H7 (cell line): ENCODE measurements at places on chromosomes 1 and 21. TPM values are rescaled to one million over a fixed set of nuclear protein-coding genes. Genes with fewer than 3 reads are reported as not detected.

DNA sequence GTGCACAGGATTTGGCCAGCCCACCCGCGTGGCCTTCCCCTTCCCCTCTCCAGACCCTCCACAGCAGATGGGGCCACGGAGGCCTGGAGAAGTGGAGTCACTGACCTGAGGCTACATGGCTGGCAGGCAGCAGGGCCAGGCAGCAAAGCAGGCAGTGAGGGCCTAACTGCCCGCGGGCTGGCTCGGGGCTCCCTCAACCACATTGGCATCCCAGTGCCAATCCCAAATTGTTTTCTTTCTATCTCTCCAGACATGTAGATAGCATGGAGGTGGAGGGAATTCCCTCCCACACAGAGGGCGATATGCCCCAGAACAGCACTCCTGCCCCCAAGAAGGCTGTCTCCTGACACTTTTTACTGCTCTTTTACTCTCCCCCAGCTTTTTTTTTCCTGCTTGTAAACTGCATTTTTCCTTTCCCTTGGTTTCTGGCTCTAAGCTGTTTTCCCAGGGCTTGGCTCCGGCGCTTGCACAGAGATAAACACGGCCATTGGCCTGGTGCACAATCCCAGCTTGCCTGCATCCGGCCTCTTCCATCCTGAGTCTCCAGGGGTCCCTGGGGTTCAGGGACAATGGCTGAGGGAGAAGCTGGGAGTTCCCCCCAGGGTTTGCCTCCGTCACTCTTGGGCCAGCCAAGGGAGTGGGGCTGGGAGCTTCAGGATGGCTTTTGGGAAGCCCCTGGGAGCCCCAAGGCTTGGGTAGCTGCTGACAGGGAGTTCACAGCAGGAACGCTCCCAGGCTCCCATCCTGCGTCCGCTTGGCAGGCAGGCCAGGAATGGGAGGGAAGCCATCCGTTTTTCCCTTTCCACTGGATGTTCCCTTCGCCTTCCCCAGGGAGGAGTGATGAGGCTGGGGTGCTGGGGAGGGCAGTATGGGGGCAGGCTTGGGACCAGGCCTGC lies 7.0 kb downstream of the EPHX1 start:
- peak; percentile 65 for DNase-seq

PADI6 gene
- total RNA-seq = not detected in 2 replicates

ASCL5 gene
- total RNA-seq = 0.30 TPM in 1 of 2 replicates, not detected in the other

GRCh38 chr1:173403996-173404395 lies 73.1 kb upstream of the PRDX6 start:
- DNase-seq = no peak

CASQ1 gene
- 4.2 and 4.4 TPM in 2 replicates for total RNA-seq

DNA sequence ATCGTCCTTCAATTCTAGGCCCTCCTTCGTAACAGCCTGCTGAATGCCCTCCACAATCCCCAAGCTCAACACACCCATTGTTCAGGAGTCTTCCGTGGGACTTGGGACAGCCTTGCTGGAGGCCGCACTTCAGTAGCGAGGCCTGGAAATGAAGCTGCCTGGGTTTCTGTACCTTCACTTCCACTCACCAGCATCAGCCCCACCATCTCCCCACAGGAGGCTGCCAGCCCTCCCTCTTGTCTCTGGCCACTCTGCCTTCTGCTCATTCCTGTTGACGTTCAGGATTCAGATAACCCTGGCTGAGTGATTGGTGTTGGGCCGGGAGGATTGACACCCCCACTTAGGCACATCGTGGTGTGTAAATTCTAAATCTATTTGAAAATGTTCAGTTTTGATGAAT lies 23.4 kb upstream of the CSF1 start:
- no peak for DNase-seq

GRCh38 chr1:53366901-53367502 lies 39.1 kb upstream of the LRP8 start:
- DNase-seq = no peak

GRCh38 chr21:45313015-45313414 lies 25.3 kb upstream of the POFUT2 start:
- DNase-seq = no peak

DNA sequence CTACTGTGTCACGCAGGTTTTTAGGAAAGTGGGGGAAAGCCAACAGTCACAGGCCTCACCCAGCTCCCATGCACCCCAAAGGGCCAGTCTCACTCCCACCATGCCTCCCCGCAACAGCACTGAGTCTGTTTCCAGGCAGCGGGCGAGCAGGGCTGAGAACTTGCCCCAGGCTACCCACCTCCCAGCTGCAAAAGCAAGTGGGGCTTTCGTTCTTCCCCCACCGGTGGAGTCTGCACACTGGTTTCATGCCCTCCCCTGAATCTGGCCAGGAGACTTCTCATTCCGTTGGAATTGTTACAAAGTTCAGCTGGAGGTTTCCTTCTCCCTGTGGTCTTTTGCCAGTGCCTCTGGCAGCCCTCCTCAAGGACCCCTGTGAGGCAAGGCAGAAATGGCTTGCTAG lies 53.6 kb upstream of the KCNJ15 start:
- DNase-seq = no peak

TARS2 gene
- 65.3 and 76.9 TPM in 2 replicates for total RNA-seq

CFHR2 gene
- total RNA-seq = not detected in 2 replicates

DNA sequence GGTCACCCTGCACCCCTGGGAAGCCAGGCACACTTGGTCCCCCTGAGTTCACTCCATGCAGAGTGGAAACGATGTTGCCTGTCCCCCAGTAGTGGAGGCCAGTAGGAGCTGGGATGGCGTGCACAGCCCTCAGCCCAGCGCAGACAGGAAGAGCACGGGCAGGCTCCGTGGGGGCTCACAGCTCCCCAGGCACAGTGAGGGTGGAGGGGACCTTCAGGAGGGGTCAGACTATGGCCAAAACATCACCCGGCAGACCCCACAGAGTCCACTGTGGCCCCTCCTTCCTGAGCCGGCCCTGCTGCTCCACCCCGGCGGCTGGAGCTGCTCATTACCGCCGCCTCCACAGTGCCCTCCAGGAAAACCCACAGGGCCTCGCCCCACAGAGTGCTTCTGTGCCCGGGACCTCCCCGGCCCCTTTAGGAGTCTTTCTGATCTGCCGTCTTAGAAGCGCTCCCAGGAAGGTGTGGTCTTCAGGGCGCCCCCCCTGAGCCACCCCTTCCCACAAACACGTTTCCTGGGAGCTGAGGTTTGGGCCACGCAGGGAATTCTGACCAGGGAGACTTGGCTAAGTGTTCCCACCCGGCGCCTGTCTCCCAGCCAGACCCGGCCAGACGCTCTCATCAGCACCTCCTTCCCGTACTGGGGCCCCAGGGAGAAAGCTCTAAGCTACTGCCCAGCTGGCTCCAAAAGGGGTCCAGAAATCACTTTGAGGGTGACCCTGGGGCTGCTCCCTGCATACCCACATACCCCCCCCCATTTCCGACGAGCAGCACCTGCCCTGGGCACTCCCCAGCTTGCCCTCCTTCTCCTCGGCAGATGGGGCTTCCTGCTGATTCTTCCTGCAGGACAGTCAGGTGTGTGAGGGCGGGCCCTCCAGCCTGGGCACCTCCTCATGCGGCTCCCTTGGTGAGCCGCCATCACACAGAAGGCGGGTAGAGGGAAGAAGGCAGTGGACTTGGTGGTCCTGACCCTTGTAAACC lies 38.8 kb downstream of the RIPK4 start:
- DNase-seq = peak; percentile 57

DNA sequence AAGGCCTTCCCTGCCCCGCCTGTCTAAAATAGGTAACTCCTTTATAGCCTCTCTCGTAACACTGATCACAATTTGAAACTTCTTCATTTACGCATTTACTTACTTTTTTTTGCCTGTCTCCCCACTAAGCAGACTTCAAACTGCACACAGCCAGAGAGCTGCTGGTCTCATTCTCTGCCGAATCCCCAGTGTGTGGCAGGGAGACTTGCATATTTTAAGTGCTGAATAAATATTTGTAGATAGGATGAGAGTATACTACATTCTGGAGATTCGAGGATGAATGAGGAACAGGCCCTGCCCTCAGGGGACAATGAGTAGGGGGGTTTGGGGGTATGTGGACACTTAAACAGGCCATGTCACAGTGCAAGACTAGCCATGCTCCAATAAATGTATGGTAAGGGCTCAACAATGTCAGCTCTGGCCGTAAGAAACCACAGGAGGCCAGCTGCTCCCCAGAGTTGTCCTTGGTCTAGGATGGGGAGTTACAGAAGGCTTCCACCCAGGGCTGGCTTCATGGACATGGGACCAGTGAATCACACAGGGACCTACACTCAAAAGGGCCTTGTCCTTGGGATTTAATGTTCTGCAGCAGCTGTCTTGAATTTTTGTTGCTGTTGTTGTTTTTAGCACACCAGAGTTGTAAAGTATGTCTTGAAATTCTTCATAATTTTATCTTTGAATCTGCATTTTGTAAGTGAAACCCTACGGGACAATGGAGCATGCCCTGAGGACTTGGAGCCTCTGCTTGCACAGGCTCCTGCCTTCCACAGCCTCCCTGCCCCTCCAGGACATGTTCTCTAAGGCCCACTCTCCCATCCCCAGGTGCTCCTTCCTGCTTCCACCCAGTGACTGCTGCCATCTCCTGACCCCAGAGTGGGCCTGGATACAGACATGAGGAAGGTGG lies 8.5 kb downstream of the DIO1 start:
- no peak for DNase-seq

DNA sequence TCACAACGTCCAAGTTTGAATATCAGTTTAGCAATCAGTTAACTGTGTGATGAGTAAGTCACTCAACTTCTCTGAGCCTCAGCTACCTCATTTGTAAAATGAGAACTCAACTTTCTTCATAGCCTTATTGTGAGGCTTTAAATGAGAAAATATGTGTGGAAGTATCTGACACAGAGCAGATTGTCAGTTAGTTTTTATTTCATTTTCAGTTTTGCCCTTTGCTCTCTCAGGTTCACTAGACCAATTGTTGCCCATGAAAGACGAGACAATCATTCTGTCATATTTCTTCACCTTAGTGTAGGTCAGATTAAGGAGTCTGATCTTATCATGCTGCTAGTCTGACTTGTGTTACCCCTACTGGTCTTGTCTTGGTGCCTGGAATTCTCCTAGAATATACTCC lies 232.8 kb upstream of the PTBP2 start:
- no peak for DNase-seq

DNA sequence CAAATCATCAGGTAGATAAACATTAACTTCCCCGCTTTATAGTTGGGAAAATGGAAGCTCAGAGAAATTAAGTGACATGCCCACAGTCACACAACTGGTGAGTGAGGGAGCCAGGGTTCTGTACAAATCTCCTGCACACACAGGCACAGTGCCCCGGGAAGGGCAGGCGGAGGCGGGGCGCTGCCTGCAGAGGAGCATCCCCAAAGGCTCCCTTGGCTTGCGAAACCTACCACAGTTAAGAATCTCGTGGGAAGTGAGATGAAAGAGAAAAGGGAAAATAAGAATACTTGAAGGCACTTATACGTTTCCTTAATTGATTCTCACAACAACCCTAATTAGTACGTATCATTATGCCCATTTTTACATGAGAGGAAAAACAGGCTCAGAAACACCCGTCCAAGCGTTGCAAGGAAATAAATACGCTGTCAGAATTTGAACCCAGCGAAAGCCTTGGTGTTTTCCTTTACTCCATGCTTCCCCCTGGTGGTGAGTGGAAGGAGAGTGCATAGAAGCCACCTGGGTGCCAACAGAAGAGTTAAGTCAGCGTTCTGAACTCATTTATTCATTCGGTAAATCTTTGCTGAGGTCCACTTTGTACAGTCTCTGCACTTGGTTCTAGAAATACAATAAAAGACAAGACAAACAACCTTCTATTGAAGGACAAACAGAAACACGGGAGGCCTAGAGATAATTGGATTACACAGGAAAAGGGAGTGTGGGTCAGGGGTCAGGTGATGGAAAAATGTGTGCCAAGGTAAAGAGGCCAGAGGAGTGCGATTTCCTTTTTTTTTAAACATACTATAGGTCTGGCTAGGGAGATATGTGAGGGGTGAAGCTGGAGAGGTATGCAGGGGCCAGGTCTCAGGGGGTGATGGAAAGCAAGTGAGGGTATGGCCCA lies 28.4 kb downstream of the ACP6 start:
- peak; percentile 77 for DNase-seq

- no peak for DNase-seq
Observed at GRCh38 chr1:247204177-247204647, 32.4 kb upstream of the ZNF124 start.

CCDC17 gene
- total RNA-seq = 3.0 and 7.4 TPM in 2 replicates

- DNase-seq = no peak
Observed at GRCh38 chr1:96746440-96747420, 25.1 kb downstream of the PTBP2 start.

TSPAN2 gene
- 5.1 and 5.3 TPM in 2 replicates for total RNA-seq

OR2T2 gene
- not detected in 2 replicates for total RNA-seq

GRCh38 chr1:44807364-44808062 lies 362 bp upstream of the DYNLT4 start:
- peak; percentile 86 for DNase-seq

ACTA1 gene
- total RNA-seq = 0.67 and 1.8 TPM in 2 replicates

- DNase-seq = no peak
Observed at GRCh38 chr1:48864913-48865312, 88.2 kb upstream of the BEND5 start.

SDCCAG8 gene
- total RNA-seq = 145 and 166 TPM in 2 replicates

GRCh38 chr1:1091344-1092148 lies 17.4 kb upstream of the RNF223 start:
- peak; percentile 89 for DNase-seq

DNA sequence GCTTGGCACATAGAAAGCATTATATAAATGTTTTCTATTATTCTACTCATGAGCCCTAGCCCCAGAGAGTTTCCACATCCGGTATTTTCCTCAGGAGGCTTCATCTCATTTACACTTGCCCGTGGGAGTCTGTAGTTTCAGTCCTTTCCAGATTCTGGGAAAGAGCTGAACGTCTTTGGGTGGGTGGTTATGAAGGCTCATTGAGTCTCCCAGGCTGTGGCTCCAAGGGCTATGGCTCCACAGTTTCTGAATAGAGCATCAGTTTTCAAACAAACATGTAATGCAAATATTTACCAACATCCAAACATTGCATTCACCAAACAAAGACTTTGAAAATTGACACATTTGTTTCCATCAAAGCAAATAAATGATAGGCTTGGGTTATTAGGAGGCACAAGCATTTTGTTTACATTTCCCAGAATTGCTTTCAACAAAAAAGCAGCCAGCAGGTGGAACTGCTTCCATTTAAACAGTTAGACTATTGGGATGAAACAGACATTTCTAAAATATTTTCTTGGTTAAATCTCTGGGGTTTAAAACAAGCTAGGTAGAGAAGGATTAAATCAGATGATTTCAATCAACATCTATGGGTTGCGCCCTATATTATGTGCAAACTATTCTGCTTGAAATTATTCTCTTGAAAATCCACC lies 1.3 kb upstream of the LEMD1 start:
- no peak for DNase-seq

TMEM51 gene
- total RNA-seq = 9.8 and 11.9 TPM in 2 replicates

DNA sequence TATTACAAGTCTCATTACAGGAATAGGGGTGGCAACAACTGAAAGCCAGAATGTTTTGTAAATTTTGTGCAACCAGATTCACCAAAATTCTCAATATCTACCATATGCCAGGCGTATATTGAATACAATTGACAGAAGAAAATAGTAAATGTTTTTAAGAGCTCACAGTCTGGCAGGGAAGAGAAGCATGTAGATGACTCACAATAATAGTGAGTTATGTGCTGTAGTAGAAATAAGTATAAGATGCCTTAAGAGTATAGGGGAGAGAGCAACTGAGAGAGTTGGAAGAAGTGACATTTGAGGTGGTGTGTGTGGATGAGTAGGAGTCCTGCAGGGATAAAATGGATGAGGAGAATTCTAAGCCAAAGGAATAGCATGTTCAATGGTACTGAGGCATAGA lies 170.5 kb upstream of the FGGY start:
- DNase-seq = no peak

GRCh38 chr1:38456531-38456876 lies 403.1 kb downstream of the RRAGC start:
- no peak for DNase-seq
